ENCODE measurements at places on chromosomes 16 and 17. TPM values are rescaled to one million over a fixed set of nuclear protein-coding genes. Genes with fewer than 3 reads are reported as not detected.

DNA sequence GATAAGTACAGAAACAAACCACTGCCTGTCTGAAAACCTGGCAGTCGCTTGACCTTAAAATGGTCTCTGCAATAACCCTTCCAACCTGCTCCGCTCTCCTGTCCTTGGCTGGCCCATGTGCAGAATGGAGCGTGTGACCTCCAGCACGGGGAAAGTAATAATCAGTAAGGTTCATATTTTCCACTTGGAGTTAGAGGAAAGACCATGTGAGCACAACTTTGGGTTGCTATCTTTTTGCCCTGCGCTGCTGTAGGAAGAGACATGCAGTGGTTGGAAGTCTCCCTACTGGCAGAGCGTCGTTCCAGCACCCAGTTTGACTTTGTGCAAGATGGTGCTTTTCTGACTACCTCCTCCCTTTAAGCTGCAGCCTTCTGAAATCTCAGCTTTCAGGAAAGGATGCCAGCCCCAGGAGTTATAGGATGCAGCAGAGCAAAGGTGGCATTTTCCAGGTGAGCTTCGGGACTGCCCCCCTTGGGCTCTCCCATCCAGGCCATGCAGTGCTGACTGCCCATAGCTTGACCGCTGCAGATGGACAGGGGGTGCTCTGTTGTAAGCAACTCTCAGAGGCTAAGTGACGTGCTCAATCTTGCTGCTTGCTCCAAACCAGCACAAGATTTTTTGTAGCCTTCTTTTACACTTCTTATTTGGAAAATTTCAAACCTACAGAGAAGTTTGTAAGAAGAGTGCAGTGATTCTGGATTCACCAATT is 110.7 kb upstream of the NOL11 start:
- no peak for DNase-seq

- no peak for DNase-seq
These were observed 40.1 kb downstream of the MYO18A start for GRCh38 chr17:29140051-29140621.

POLR2C gene
- total RNA-seq, result 200 TPM

FSCN2 gene
- total RNA-seq, result 0.61 TPM

- no peak for DNase-seq
These were observed 31.9 kb downstream of the KIFC3 start for GRCh38 chr16:57770361-57770760.

UMOD gene
- total RNA-seq, result not detected

DNA sequence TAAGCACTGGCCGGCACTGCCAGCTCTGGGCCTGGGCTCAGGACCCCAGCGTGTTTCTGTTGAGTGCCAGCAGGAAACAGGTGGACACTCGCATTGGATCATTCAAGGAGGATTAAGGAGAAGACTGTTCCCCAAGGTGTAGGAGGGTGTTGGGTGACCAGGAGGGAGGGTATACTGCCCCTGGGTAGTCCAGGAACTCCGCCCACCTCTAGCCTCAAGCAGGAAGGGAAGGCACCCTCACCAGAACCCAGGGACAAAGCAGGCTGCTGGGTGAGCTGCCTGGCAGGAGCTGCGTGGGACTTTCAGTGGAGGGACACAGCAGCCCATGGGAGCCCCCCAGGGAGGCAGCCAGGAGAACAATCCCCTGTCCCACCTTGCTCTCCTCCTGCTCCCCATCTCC is 7.7 kb upstream of the RAB37 start:
- DNase-seq, result no peak

DNA sequence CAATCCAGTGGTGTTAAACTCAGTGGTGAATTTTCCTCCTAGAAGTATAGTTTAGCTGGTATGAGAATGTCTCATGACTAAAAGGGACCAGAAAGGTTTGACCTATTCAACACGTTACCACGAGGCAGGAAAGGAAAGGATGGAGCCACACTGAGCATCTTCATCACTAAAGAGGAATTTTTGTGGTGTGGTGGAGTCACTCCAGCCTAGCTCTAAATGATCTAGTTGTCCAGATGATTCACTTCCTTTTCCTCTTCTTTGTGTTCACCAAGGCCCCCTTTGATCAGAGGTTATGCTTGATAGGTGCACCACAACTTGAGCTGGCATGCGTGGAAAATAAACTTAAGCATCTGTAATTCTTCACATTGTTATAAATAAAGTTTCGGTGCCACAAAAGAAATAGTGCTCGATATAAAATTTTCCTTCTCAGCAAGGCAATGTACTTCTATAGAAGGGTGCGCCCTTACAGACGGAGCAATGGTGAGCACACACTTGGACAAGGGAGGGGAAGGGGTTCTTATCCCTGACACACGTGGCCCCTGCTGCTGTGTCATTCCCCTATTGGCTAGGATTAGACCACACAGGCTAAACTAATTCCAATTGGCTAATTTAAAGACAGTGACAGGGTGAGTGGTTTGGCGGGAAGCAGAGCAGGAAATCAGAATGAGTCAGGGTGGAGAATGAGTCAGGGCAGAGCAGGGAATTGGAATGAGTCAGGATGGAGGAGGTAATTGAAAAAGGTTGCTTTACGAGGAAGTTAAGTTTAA is 254.6 kb downstream of the HS3ST3A1 start:
- peak; percentile 91 for DNase-seq

GRCh38 chr17:69552986-69553667 is 138.6 kb downstream of the MAP2K6 start:
- no peak for DNase-seq

DNA sequence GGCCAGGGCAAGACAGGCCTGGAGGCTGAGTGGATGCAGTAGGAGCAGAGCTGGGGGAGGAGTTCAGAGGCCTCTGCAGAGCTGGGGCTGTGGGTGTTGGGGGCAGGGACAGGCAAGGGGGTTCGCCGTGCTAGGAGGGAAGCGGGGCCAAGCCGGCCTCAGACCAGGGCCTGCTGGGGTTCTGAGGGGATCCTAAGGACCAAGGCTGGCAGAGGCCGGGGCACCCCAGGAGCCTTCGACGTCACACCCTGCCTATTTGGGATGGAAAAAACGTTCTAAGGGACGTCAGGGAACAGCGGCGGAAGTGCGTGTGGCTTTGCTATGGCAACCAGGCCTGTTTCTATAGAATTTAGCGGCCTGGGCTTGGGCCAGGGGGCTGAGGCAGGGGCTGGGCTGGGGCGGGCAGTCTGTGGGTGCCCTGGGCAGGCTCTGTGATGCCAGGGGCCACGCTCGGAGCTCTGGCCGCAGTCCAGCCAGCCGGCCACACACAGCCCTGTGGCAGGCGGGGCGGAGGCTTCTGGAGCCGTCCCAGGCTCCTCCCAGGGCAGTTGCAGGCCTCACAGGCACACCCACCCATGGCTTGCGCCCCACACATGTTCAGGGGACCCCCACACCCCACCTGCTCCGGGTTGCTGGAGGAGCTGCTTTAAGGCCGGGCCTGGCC is 3.7 kb downstream of the TRAF7 start:
- DNase-seq, result no peak

DNA sequence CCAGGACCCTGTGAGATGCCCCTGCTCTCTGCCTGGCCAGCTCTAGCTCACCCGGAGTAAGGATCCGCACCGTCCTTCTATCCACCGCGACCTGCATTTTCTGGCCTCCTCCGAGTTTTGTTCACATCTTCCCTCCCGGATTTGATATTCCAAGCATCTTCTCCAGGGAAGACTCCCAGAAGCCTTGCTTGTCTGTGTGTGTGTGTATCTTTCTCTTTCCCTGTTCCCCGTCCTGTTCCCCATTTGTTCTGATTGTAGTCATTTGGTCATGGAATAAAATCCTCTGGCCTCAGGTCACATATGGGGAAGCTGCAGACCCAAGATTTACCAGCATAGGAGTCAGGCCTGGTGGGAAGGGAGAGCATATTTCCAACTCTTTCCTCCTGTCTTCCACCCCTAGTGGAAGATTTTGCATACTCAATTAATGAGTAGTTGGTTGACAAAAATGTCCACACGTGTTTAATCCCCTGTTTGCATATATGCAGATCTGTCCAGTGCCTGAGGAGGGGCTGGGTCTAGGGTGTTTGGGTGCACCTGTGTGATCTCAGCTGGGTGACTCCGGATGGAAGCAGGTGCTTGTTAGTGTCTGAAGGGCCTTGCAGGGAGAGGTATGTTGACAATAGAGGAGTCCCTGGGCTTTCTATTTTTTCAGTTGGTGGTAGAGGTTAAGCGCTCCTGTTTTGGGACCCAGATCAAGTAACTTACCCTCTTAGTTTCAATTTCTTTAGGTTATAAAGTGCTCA is 1.9 kb downstream of the PRAC1 start:
- DNase-seq, result no peak

SLC46A1 gene
- 2.5 TPM for total RNA-seq

DNA sequence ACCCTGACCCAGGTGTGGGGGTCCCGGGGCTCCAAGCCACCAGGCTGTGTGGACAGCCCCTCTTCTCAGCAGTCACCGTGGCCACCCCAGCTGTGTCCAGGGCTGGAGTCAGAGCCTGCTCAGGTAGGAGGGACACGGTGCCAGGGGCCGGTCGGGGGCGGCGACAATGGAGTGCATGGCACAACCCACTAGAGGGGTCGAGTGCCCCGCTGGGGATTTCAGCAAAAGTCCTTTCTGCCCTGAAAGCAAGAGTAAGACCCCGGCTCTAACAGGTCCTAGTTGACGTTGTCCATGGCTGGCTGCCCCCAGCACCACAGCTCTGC is 11.3 kb downstream of the UTS2R start:
- no peak for DNase-seq

DNA sequence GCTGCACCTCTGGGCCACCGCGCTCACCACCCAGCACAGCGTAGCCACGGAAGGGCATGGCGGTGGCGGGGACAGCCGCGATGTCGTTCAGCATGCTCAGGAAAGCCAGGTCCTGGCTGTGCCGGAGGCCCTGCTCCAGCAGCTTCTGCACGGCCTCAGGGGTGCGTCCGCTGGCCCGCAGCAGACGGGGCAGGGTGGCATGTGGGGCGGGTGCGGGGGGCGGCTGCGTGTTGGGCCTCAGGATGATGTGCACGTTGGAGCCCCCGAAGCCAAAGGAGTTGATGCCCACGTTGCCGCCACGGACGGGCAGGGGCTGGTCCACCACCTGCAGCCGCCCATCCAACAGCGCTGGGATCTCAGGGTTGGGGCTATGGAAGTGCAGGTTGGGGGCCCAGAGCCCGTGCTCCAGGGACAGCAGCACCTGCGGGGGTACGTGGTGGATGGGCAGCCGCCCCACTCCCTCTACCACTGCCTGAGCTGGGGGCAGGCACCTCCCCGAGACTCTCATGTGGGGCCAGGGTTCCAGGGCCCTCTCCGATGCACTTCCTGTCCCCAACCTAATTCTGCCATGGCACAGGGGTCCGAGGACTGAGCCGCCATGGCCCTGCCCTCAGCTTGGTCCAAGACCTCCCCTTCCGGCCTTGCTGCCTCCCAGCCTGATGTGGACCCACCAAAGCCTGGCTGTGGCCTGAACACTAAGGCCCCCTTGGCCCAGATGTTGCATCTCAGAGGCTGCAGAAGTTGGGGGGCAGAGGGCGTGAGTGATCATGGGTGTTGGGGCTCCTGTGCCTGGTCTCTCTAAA is 6.6 kb downstream of the FASN start:
- no peak for DNase-seq

- DNase-seq, result no peak
These were observed 7.3 kb downstream of the DLX4 start for GRCh38 chr17:49976163-49976827.

SAMD14 gene
- not detected for total RNA-seq

- DNase-seq, result no peak
These were observed 97.3 kb upstream of the CHMP6 start for GRCh38 chr17:80894439-80894721.

ST6GALNAC2 gene
- total RNA-seq, result 0.84 TPM

- DNase-seq, result no peak
These were observed 2.1 kb upstream of the GSDMB start for GRCh38 chr17:39920218-39921210.

C17orf100 gene
- total RNA-seq, result 0.88 TPM

CLDN9 gene
- not detected for total RNA-seq

CSH1 gene
- not detected for total RNA-seq

GRCh38 chr16:20822521-20823325 is 16.4 kb downstream of the REXO5 start:
- DNase-seq, result no peak

WDR59 gene
- total RNA-seq, result 10.0 TPM

DNA sequence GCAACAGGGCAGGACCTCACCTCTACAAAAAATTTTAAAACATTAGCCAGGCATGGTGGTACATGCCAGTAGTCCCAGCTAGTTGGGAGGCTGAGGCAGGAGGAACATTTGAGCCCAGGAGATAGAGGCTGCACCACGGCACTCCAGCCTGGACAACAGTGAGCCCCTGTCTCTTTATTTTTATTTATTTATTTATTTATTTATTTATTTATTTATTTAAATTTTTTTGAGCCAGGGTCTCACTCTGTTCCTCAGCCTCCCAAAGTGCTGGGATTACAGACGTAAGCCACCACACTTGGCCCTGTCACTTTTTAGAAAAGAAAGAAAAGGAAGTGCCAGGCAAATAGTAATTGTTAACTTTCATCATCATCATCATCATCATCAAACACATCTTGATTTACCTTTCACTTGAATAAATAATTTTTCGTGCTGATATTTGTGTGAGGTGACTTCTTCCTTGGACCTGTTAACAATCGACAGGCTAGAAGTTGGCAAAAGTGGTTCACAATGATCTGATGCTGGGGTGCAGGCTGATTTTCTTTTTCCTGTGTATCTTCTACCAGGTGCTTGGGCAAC is 6.6 kb downstream of the PALB2 start:
- DNase-seq, result no peak

KRTAP4-9 gene
- not detected for total RNA-seq

DNA sequence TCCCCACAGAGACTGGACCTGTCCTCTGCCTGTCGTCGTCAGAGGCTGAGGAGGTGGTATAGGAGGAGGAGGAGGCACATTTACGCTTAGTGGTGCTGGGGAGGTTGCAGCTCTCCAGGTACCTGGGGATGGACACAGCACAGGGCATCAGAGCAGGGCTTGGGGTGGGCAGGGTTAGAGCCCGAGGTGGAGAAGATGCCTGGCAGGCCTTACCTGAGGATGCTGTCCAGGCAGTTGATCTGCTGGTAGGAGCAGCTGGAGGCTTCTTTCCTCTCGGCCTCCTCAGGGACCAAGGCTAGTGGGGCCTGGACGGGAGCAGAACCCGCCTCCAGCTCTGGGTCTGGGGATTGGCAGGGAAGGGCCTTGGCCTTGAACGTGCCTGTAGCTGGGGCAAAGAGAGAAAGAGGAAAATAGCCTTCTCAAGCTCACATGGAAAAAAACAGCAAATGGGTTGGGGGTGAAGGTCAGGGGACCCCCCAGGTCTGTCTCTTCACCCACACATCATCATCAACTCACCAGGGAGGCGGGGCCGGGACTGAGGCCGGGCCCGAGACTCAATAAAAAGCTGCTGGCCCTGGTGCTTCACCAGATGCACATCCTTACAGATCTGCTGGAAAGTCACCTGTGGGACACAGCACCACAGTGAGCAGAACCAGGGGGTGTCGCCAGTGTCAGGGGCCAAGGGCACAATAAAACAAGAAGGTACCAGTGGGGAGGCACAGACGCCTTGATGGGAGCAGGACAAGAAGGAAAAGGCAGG is 5.6 kb downstream of the PER1 start:
- peak; percentile 38 for DNase-seq

GRCh38 chr17:15513058-15513791 is 45.8 kb upstream of the CDRT4 start:
- no peak for DNase-seq

ENPP7 gene
- not detected for total RNA-seq

TMEM231 gene
- total RNA-seq, result 1.9 TPM

GRCh38 chr16:55832773-55833691 is at the start of gene CES1:
Gene CES1, minus strand, starts transcription at chr16:55833096. Its CDS starts 41 bp downstream, at chr16:55833055.
- DNase-seq, result no peak

GRCh38 chr16:4463522-4464163 is 10.8 kb downstream of the NMRAL1 start:
- DNase-seq, result no peak

GRCh38 chr16:1643521-1643920 is 31.4 kb downstream of the CRAMP1 start:
- no peak for DNase-seq
